ENCODE measurements at places on chromosomes 11 and 22.

DNA sequence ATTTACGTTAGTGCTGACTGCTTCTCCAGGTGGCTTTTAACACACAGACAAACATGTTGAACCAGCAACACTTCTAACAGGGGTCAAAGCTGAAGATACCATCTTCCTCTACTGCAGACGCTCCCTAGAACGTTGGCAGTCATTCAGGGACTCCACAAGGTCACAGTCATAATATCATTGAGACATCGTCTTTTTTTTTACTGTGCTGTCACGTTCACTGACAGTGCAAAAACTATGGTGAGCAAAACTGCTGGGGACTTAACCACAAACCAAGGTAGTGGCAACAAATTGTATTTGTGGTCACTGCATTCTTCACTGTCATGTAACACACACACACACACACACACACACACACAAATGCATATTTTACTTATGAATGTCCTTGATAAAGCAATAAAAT lies 244.9 kb downstream of the CASP12 start:
- DNase-seq: no peak

DNA sequence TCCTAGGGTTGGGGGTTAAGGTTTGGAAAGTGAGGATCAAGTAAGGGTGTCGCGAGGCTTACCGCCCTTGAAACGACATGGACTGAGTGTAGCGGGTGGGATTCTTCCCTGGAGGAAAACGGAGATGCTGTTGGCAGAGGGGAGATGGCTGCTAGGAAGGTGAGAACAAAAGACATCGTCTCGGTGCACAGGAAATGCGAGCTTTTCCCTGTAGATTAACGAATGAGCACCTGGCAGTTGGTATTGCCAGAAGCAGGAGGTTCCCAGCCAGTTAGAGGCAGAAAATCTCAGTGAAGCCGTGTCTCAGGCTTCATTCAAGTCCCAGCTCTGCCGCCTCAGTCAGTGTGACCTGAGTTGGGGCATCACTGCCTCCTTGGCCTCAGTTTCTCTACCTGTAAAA lies 1.4 kb upstream of the LHFPL7 start:
- DNase-seq: no peak

GRCh38 chr22:30610299-30610698 lies 3.3 kb downstream of the TCN2 start:
- no peak for DNase-seq

- DNase-seq: no peak
Observed at GRCh38 chr11:16982256-16982671, 31.9 kb downstream of the PLEKHA7 start.

- no peak for DNase-seq
Observed at GRCh38 chr11:30683176-30683575, 97.0 kb upstream of the MPPED2 start.

GRCh38 chr22:42294034-42294985 lies 23.9 kb upstream of the TCF20 start:
- peak; percentile 31 for DNase-seq
